Large intestine (tissue), 12 donors: ENCODE measurements at places on chromosomes 1 and 21. TPM values are rescaled to one million over a fixed set of nuclear protein-coding genes. Genes with fewer than 3 reads are reported as not detected.

The AGO3 gene
- 9.9 TPM for polyA plus RNA-seq

The DNASE2B gene
- 0.16 TPM for polyA plus RNA-seq

The PALMD gene
- 4.6 TPM for polyA plus RNA-seq

The TSPAN2 gene
- 14.0 TPM for polyA plus RNA-seq

The TNFSF18 gene
- 0.18 TPM for polyA plus RNA-seq

The SLC1A7 gene
- 0.40 TPM for polyA plus RNA-seq

The CELSR2 gene
- polyA plus RNA-seq: 11.3 TPM

DNA sequence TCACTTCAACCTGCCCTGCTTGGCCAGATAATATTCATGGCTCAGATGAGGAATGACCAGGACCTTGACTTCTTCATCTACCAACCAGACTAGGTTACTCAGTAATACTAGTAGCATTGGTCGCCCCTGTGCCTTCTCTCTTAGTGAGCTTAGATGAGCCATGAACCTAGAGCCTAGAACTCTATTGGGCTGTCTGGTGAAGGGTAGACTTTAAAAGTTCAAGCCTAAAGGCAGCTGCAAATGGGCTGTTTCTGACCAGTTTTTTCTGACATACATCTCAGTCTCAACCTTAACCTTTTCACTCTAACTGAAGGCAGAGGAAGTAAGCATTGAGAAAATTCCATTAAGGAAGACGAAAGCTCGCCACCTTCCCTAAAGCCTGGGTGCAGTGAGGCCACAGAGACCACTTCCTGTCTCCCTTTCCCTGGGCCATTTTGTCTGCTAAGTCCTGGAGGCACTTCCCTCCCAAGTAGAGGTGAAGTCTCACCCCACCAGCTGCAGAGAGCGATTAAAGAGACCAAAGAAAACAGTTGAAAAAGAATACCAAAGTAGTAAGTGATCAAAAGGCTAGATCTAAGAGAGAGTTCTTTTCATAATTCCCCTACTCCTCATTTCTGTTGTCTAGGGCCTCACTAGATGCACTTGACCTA is 53.3 kb downstream of the MTR start:
- DNase-seq: no peak

DNA sequence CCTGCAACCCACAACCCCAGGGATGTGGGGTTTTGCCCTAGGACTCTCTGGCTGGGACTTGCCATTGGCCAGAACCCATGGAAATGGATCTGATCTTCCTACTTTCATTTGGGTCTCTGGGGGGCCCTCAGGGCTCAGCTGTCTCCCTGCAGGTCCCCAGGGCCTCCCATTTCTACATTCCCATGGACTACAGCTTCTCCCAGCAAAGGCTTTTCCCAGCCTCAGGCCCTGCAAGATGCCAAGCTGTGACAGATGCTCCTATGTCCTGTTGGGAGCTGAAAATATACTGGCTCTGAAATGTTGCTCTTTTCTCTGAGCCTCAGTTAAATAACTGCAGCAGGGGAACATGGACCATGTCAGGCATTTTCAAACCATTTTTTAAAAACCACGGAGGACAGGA is 99.5 kb upstream of the IGSF21 start:
- DNase-seq: no peak

DNA sequence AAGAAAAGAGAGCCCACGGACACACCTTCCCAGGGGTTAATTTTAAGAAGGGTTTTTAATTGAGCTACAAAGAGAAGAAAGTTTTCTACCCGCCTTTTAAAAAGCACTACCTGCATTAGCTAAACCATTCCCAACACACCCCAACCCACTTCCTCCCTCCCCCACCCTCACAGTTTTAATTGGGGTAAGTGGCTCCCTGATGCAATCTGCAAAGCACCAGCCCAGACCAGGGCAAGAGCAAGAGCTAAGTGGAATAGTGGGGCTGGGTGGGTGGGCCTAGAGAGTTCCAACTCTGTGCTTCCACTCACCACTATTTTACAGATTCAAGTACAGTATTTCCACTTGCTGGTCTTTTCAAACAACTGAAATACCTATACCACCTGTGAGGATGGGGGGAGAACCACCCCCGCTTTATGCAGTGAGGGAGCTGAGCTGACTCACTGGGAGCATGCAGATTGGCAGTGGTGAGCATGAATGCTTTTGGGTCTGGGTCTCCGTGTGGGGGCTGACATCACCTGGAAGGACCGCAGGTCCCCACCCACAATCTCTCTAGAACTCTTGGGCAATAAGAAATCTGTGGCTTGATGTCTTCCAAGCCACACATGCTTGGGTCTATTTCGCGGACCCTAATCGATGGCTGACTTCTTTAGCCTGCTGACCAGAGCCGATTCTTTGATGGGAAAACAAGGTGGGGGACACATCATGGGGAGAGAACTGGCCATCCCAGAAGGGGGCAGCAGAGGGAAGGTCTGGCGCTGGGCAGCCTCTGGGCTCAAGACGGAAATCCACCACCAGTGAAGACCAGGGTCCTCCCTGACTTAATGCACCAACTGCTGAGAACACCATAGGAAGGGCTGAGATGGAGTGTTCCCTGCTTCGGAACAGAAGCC is 95.5 kb downstream of the SSBP3 start:
- no peak for DNase-seq

GRCh38 chr1:86435327-86435726 is 11.4 kb downstream of the CLCA2 start:
- DNase-seq: no peak

GRCh38 chr1:111804776-111805175 is 49.1 kb downstream of the DDX20 start:
- no peak for DNase-seq

DNA sequence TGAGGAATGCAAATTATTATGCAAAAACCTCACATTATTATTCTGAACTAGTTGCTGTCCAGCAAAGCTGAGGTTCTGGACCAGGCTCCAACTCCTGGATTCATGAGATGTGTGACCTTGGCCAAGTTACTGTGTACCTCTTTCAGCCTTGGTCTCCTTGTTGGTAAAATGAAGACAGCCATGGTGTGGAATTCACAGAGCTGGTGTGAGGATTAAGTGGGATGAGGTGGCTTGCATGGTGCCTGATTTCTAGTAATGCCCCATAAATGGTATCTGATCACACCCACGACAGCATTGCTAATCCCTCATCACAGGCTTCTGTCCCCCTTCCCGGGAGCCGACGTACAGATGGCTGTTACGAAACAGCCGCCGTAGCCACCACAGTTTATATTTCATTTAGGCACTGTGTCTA is 59.6 kb downstream of the PGBD5 start:
- no peak for DNase-seq

GRCh38 chr1:221855156-221855555 is 113.3 kb upstream of the DUSP10 start:
- no peak for DNase-seq

DNA sequence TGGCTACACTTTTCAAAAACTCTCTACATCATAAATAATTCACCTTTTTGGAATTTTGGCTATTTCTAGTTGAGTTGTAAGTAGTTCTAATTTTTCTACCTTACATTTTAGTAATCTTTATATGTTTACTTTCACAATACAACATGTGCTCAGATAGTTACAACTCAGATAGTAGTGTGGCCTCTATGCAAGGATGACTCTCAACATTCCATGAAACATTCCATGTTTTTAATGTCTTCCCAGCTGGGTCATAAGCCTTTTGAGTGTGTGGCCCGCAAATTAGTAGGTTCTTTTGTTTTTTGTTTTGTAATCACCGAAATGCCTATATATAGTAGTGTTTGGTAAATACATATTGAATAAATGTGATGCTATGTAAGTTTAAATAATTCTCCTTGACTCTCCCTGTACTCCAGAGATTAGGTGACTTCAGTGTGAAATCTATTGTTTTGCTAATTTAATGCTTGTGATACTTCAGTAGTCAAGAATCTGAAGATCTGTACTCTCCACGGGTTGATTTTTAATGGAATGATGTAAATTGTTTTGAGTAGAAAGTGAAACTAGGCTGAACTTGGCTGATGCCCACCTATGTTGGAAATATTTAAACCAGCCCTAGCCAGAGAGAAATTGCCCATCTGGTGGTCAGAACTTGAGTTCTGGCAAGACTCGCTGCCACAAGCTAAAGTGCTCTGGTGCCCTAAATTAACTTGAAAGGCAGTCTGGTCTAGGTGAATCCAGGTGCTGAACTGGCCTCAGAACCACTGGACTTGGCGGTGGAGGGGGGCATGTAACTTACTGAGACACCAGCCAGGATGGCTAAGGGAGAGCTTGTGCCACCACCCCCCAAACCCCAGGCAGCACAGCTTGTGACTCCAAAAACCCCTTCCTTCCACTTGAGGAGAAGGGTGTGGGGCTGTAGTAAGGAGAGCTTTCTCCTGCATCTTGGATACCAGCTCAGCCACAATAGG is 165.6 kb downstream of the USP25 start:
- no peak for DNase-seq
